Lung (tissue), 17 donors: ENCODE measurements at places on chromosomes 11 and 22. TPM values are rescaled to one million over a fixed set of nuclear protein-coding genes. Genes with fewer than 3 reads are reported as not detected.
A peak's percentile ranks its signal among the peaks of the same experiment; 100 is the strongest.

TUG1 gene
- 147 TPM for total RNA-seq

ZNF280B gene
- total RNA-seq: 0.49 TPM

FXYD6 gene
- total RNA-seq: 45.7 TPM

MUS81 gene
- 61.4 TPM for total RNA-seq

DNA sequence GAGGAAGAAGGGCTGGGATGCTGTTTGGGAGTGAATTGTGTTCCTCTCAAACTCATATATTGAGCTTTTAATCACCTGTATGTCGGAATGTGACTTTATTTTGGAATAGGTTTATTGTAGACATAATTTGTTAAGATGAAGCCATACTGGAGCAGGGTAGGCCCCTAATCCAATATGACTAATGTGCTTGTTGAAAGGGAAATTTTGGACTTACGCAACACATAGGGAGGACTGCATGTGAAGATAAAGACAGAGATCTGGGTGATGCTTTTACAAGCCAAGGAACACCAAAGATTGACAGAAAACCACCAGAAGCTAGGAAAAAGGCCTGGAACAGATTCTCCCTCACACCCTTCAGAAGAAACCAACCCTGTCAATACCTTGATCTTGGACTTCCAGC lies 43.2 kb upstream of the OVCH2 start:
- no peak for DNase-seq

DNA sequence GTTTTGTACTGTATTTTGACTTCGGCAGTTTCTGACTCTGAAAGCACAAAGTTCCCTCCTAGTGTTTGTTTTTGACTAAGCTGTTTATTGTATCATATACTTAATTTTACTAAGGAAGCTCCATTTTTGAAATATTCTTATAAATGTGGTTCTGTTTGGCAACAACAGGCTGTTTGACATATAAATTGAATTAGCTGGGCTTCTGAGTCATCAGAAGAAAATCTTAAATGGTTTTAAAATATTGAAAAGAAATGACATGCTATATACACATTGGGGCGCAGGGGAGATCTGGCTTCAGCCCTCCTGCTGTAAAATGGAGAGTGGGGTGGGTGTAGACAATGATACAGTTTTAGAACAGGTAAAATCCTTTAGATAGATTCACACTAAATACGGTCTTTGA lies 38.6 kb downstream of the SHISA8 start:
- DNase-seq: no peak

DNA sequence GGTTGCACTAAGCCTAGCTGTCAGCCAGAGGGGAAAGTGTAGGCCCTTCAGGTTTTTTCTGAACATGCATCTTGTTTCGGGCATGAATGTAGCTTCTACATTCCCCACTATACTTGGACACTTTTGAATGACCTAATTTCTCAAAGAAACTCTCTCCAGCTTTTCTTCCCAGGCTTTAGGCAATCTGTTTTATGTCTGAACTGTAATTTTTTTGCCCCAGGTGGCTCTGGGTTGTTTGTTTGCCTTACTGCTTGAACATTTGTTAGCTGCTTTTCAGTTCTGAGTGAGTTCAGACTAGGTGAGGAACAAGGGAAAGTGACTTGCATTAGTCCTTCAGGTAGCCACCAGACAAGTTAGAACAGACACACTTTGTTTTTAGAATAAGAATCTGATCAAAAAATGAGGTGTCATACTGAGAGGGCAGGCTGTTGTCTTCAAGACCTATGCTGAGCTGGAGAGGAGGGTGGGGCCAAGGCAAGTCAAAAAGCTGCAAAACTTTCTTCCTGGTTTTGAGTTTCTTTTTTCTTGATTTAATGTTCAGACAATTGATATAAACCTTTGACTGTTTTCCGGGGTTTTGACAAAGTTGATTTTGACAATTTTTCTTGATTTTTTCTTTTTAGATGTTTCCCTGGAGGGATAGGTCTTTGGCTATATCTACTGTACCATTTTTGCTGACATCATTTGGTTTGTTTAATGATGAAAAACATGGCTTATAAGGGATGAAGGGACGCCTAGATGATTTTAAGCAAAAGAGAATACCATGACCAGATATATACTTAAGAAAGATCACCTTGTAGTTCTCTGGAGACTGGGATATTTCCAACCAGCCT lies 182.8 kb downstream of the WNT11 start:
- DNase-seq: no peak

- peak; percentile 91 for DNase-seq
These were observed 36.9 kb upstream of the LINC01488 start for GRCh38 chr11:69444381-69445130.

- no peak for DNase-seq
These were observed 1.4 kb downstream of the HPS4 start for GRCh38 chr22:26482161-26482560.

- no peak for DNase-seq
These were observed 10.3 kb downstream of the GRK3 start for GRCh38 chr22:25574736-25575135.

GRCh38 chr11:118652681-118653181 lies 26.7 kb downstream of the TREH start:
- DNase-seq: no peak

DNA sequence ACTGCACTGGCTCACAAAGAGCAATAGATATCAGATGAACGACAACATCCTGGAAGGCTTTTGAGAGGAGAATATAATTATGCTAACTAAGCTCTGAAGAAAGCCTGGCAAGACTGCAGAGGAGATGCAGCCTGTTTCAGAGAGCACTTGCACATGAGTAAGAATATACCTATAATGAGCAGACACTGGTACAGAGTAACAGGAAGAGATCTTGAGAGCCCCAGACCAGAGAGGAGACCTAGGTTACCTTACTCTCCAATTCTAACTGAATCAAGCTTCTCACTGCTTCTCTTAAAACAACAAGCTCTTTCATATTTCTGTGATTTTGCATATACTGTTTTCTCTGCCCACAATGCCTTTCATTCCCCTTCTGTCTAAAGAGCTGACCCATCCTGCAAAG lies 66.5 kb downstream of the FAM168A start:
- no peak for DNase-seq

GRCh38 chr11:16096336-16096735 lies 260.0 kb downstream of the SOX6 start:
- DNase-seq: no peak

GRCh38 chr11:105371311-105371710 lies 231.7 kb upstream of the CARD18 start:
- DNase-seq: no peak

DNA sequence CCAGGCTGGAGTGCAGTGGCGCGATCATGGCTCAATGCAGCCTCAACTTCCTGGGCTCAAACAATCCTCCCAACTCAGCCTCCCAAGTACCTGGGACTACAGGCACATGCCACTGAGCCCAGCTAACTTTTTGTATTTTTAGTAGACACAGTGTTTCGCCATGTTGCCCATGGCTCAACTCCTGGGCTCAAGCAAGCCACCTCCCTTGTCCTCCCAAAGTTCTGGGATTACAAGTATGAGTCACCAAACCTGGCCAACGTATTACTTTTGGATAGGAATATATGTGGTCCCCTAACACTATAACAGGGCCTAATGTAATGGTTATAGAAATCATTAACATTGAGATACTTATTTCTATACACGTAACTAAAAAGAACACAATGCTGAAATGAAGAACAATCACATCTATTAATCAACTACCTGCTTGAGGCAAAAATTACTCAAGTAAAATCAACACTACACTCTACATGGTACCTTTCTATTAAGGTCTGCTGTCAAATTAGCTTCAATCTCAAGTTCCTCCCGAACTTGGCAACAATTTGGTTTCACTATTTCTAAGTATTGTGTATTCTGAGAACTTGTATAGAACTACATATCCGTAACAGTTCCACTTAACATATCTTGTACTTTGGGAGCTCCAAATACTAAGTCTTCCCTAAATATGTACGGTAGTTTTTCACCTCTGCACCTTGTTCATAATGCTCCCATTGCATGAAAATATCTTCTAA lies 124.9 kb downstream of the FCHSD2 start:
- DNase-seq: no peak

DNA sequence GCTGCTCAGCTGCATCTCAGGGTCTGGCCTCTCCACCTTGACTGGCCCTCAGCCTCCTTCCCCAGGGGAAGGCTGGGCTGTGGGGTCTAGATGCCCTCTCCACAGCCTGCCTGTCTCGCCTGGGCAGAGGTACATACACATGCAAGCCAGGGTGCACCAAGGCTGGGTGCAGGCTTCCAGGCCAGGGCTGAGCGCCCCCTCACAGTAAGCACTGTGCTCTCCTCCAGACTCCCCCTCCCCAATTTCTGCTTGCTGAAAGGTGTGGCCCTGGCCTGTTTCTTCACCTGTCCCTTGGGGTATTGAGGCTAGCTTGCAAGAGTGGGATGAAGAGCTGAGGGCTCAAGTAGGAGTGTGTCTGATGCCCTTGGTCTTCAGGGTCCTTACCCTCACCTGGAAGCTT lies 22.5 kb downstream of the RELT start:
- DNase-seq: no peak

- DNase-seq: peak; percentile 58
These were observed 2.2 kb downstream of the B3GNT6 start for GRCh38 chr11:77036398-77036797.

DNA sequence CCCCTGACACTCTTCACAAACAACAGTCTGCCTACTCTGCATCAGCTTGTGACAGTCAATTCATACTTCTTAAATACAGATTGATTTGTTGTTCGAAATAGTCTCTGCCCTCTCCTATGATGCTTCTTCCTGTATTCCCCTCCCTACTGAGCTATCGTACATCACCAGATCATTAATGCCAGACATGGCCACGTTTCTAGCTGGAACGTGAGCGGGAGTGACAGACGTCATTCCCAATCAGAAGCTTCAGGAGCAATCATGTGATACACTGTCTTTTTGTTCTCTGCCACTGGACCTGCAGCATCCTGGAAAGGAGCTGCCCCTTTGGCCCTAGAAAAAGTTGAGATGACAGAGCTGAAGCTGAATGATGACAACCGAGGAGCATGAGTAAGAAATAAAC lies 48.5 kb downstream of the CSNK2A3 start:
- DNase-seq: no peak

DNA sequence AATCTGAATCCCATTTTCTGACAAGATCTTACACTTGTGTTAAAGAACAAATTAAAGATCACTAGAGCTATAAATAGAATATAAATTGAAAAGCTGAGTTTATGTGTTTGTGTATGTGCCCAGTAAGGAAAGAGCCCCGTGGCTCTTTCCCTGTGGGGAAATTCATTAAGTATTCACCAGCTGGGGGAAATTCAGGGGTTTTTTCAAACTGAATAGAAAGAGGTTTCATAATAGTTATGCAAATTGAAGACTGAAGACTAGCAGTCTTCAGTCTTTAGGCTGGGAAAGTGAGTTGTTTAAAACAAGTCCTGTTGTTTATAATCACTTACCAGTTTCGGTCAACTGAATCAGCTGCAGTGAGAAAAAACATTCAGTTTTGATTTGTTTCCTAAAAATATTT lies 11.3 kb upstream of the MS4A7 start:
- no peak for DNase-seq

GRCh38 chr22:49300951-49301397 lies 526.7 kb downstream of the BRD1 start:
- no peak for DNase-seq

- DNase-seq: no peak
These were observed 33.5 kb upstream of the RTL6 start for GRCh38 chr22:44531487-44531886.

- peak; percentile 99 for DNase-seq
These were observed 107.5 kb upstream of the SESN3 start for GRCh38 chr11:95338430-95338991.
